ENCODE measurements at places on chromosomes 5 and 9.

DNA sequence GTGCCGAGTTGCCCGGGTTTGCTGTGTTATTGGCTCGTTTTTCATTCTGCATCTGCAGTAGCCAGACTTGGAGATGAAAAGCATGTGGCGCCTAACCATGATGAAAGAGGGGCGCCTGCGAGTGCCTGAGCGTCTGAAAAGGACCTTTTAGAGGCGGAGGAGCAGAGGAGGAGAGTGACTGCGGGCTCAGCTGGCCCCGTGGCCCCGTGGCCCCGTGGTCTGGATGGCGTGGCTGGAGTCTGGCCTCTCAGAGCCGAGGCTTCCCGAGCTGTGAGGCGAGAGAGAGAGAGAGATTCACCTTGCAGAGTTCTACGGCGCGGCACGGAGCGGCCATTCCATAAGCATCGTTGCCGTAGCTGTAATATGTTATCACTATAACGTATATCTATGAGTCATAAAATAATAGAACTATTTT is 55.3 kb upstream of the RNU6ATAC start:
- DNase-seq, result no peak

GRCh38 chr5:133610489-133611356 is 1.6 kb downstream of the FSTL4 start:
- DNase-seq, result peak; percentile 5

DNA sequence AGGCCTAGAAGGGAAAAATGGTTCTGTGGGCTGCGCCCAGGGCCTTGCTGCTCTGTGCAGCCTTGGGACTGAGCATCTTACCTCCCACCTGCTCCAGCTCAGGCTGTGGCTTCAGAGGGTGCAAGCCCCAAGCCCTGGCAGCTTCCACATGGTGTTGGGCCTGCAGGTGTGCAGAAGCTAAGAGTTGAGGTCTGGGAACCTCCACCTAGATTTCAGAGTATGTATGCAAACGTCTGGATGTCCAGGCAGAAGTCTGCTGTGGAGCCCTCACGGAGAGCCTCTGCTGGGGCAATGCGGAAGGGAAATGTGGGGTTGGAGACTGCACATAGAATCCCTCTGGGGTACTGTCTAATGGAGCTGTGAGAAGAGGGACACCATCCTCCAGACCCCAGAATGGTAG is 36.0 kb downstream of the FBXL7 start:
- no peak for DNase-seq

DNA sequence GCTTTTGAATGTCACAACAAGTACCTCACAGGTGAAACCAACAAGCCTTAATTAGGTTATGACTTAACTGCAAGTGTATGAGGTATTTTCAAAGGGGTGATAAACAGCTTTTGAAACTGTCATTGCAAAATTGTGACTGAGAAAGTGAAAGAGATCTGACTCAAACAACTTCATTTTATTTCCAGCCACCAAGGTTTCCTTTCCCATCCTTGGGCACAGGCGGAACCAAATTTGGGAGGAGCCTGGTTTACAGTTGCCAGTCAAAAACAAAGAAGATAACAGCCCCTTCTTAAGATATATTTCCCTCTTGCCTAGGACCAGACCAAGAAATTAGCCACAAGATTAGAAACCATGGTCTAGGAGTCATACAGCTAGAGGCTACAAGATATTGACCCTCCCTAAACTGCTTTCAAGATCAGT is 417.1 kb downstream of the CSNK1G3 start:
- DNase-seq, result no peak

DNA sequence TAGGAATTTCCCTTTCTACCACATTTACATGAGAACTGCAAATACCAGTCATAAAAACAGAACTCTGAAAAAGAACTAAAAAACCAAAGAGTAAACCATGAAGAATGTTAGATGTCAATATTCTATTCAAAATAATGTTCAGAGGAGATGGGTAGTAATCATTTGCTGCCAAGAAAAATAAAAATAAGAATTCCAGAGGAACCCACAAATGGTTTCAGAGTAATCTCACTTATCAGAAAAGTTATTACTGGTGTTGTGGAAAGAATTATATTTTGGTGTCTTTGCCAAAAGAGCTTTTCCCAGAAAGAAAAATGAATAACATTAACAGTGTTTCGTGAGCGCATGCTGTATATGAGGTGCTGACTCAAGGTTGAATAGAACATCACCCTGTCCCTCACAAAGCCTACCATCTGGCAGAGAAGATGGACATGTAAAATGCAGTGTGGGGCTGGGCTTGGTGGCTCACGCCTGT is 35.6 kb downstream of the GPR21 start:
- DNase-seq, result peak; percentile 98

- DNase-seq, result no peak
Measured at GRCh38 chr5:170771496-170771895, 12.0 kb upstream of the GABRP start.

DNA sequence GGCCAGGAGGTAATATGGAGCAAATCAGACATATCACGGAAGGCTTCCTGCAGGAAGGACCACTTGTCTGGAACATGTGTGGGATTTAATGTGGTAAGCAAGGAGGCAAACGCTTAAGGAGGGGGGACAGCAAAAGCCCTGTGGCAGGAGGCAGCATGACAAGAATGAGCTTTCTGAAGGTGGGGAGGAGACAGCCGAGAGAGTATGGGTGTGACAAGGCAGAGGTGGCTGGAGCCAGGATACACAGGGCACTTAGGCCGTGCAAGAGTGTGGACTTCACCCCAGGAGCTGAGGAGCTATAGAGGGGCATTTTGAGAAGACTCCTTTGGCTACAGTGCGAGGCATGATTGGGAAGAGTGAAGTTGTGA is 14.4 kb upstream of the S1PR3 start:
- no peak for DNase-seq

GRCh38 chr9:95458666-95459065 is 58.1 kb downstream of the PTCH1 start:
- DNase-seq, result no peak

DNA sequence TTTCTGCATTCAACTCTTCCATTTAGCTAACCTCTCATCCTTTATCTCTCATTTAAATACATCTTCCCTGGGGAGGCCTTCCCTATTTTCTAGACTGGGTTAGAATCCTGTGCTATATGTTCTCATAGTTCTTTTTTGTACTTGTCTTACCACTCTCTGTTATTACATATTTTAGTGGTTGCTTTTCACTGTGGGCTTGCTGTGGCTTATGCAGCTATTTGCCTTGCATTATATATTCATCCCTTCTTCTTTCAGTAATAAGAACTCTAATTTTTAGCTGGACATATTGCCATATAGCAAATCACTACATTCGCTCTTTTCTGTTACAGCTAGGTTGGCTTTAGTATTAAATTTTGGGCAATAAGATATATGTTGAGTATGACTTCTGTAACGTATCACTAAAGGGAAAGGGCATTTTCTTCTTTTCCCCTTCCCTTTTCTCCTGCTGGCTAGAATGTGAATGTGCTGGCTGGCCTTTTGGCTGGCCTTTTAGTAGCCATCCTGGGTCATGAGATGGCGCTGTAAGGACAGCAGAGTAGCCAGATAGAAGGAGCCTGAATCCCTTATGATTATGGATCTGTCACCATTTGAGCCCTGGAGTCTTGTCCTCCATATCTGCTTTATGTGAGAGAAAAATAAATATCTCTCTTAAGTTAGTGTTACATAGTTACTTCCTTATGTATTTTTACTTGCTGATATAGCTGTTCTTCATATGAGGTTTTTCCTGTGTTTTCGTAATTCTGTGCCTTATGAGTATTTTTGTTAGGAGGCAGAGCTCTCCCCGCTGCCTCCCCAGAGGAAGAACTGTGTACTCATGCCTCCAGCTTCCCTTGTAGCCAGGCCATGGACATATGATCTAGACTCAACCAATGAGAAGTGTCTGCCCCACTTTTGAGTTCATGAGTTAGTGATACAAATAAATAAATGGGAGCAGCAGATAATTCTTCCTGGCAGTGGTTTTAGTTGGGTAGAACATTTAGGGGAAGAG is 65.8 kb downstream of the NDUFAF2 start:
- no peak for DNase-seq

GRCh38 chr5:6722015-6722414 is 8.8 kb downstream of the TENT4A start:
- DNase-seq, result no peak

GRCh38 chr5:178606269-178606668 is 16.1 kb upstream of the COL23A1 start:
- DNase-seq, result peak; percentile 27

GRCh38 chr9:112548051-112548440 is 61.4 kb downstream of the KIAA1958 start:
- DNase-seq, result no peak

DNA sequence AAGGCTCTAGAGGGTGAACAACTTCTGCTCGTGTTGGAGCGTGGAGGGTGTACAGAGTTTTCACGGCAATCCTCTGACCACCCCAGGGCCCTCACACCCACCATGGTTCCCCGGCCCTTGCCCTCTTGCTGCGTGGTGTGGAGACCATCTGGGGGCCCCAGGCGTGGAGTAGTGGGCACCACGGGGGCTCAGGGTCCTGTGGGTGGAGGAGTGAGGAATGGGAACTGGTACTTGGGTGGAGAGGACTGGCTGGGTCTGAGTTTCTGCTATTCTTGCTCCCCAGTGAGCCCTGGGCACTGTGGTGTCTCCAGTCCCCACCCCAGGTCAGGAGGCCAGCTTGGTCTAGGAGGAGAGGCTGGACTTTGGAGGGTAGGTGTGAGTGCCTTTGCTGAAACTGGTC is 21.9 kb upstream of the TRIM52 start:
- no peak for DNase-seq

DNA sequence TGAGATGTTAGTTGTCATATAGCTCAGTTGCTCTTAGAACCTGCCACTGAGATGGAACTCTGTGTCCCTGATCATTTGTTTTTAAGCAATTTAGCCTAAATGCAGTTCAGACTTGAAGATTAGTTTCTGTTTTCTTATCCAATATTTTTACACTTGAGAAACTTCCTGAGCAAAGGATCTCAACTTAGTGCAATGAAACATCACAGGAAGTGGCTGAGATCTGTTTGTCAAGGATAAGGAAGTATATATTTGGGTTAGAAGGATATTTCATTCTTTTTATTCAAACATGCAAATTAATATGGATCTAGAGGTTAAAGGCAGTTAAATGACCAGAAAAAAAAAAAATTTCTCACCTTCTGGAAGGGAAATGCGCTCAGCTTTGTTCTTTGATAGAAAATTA is 19.7 kb upstream of the F2R start:
- no peak for DNase-seq

- no peak for DNase-seq
Measured at GRCh38 chr5:2219149-2219776, 336.5 kb upstream of the IRX4 start.

GRCh38 chr9:72996684-72997314 is 43.9 kb upstream of the ALDH1A1 start:
- DNase-seq, result no peak

DNA sequence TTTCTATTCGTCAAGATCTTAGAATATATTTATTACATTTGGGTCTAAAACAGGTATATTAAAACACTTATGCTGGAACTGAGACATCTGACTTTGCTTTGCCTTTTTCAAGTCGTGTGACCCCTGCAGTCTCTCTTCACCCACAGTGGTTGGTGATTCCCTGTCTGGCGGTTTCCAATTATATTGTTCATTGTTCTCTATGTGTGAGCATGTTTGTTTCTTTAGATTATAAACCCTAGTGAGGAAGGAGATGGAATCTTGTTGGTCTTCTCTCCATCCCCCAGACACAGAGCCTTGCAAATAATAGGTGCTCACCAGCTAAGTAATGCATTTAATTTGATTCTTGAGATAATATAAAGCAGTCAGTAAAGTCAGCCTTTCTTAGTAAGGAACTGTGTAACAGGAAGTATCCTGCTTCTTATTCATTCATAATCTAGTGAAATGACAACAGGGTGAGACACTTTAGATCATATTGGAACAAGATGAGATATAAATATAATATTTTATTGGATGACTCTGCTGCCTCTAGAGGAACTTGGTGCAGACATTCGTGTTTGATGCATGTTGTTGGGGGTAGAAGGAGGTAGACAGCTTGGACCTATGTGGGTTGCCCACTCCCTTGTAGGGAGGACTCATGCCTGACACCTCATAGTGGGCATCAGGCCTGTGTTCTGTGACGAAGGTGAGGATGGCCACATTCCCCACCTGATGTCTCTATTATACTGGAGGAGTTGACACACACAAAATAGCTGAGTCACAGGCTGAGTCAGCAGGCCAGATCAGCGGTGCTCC is 88.1 kb downstream of the FGF1 start:
- DNase-seq, result peak; percentile 85

DNA sequence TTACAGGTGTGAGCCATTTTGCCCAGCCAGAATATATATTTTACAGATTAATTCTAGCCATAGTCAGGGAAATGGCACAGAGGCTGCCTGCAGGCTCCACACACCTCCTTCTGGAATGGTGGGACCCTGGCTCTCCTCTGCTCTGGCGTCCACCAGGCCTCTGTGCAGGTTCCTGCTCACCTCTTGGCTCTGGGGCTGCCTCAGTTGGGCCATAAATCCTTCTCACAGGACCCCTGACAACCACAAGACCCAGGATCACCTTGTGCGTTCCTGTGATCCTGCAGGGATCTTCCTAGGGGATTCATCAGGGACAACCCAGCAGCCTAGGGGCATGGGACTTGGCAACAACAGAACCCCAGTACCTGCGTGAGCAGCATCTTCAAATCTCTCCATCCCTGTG is 93.0 kb upstream of the FSTL4 start:
- no peak for DNase-seq

DNA sequence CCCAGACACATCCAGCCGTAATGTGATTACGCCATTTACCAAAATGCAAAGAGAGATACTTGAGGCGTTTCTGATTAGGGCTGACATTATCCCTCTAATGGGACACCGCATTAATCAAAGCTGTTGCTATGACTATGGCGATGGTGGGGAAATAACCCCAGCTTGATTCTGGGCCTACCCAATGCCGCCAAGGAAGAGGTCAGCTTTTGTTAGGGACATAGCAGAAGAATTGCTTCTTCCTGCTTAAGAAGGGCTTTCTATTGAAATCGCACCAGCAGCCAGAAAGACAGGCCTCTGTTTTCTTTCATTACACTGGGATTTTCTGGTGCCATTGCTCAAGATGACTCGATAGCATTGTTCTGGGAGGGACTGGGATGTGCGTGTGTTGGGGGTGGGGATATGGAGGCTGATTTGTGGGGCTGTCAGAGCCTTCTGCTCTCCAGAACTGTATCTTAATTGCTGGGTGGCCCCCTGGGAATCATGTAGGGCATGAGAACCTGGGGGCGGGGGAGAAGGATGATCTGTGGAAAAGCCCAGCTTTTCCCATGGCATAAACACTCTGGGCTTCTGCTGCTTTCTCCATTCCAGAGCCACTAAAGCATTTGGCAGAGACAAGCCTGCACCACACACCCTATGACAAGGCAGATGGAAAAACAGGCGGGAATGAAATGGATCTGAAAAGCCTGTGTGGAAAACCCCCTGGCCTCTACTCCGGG is 106.5 kb upstream of the RAD23B start:
- DNase-seq, result peak; percentile 85

GRCh38 chr5:151070449-151070848 is 10.4 kb downstream of the TNIP1 start:
- DNase-seq, result peak; percentile 3

Data from fibroblast of upper back skin (primary cell).